CD4-positive, alpha-beta memory T cell (primary cell): ENCODE measurements at places on chromosomes 4 and X. TPM values are rescaled to one million over a fixed set of nuclear protein-coding genes. Genes with fewer than 3 reads are reported as not detected.

- peaks cover 31% of the 10 kb centered on the region for H3K4me1 ChIP-seq
- no peaks in the 10 kb centered on the region for H3K36me3 ChIP-seq
- no peak overlapping the region for H3K4me3 ChIP-seq
- DNase-seq = no peak
These were observed 4.7 kb upstream of the ARX start for GRCh38 chrX:25020391-25020904.

The CLIC2 gene
- 0.81 TPM for total RNA-seq

GRCh38 chrX:1400049-1400448, 8.1 kb upstream of the SLC25A6 start:
- no peak overlapping the region for H3K27ac ChIP-seq
- no peak for DNase-seq
- no peak overlapping the region for H3K4me3 ChIP-seq
- peaks cover 19% of the 10 kb centered on the region for H3K36me3 ChIP-seq
- H3K4me1 ChIP-seq = peaks cover 4% of the 10 kb centered on the region

DNA sequence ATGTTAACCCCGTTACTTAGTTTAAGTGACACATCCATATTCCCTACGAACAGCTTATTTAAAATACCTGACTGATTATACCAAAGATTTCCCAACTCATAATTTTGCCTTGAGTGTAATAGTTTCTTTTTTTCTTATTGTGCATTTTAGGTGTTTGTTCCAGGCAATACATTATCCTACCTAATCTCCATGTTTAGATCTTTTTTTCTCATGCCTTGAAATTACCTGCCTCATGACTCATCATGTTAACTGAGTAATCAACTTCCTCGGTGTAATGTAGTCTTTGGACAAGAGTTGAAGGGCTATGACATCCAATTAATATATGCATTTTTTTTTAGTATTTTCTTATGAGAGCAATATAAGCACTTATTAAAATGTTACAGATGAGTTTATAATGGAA, 228.7 kb upstream of the ANKRD50 start:
- no peaks in the 10 kb centered on the region for H3K36me3 ChIP-seq
- H3K27ac ChIP-seq = no peak overlapping the region
- no peaks in the 10 kb centered on the region for H3K27me3 ChIP-seq
- no peak overlapping the region for H3K4me3 ChIP-seq
- no peaks in the 10 kb centered on the region for H3K4me1 ChIP-seq
- no peak for DNase-seq

DNA sequence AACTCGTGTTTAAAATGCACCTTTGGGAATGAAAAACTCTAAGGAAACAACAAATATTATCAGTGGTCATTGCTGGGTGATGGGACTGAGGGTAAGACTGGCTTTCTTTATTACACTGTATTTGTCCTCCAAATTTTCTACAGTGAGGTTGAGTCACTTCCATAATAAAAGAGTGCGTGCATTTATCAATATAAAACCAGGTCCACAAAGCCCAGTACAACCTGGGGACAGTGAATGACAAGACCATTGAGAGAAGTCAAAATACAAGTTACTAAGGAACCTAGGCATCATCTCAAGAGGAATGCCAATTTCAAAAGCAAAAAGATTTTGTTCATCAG, 76.4 kb downstream of the MAGED4 start:
- H3K36me3 ChIP-seq = no peaks in the 10 kb centered on the region
- DNase-seq = no peak
- no peak overlapping the region for H3K27ac ChIP-seq
- no peak overlapping the region for H3K4me3 ChIP-seq
- peaks cover 5% of the 10 kb centered on the region for H3K4me1 ChIP-seq
- H3K27me3 ChIP-seq = no peaks in the 10 kb centered on the region
